ENCODE measurements at places on chromosomes 6 and 20.

DNA sequence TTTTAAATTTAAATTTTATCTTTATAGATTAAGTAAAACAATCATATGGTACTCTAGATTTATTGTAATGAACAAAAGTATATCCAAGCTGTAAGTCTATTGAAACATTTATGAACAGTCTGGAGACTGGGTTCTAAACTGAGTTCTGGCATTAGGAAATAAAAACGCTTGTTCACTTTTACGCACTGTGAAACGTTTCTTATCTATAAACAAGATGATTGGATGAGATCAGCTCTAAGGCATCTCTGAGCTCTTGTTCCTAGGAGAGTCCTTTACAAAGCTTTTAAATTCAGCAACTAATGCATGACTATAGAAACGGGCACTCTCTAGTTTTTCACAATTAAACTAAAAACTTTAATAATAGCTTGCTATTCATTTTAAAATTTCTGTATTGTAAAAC is 6.8 kb downstream of the HUS1B start:
- no peak for DNase-seq

GRCh38 chr6:47080083-47080596 is 38.0 kb upstream of the ADGRF1 start:
- DNase-seq = no peak

DNA sequence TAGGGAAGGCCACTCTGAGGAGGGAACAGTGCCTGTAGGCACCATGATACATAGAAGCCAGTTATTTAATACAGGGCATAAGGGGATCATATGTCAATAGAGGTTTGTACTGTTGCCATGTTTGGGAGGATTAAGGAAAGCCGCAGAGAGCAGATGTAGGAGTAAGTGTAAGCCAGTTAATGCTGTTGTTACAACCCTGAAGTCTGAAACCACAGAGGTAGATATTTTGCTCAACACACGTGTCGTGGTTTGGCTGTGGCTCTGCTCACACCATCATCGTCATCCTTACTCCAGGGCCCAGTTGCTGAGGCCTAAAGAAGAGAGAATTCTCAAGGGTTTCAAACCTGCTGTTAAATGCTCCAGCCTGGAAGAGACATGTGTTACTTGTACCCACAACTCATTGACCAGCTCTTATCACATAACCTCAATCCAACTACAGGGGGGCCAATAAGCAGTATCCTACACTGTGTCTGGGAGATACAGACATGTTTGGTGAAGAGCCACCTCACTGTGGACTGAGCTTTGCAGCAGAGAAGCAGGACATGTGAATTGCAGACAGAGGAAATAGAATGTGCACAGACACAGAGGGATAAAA is 31.0 kb upstream of the PSMF1 start:
- DNase-seq = no peak

- no peak for DNase-seq
Measured at GRCh38 chr6:100913400-100914276, 32.5 kb upstream of the ASCC3 start.

All from hematopoietic multipotent progenitor cell treated with erythropoietin and hydrocortisone succinate and interleukin-3 and kit ligand, for 17 days (in vitro differentiated cells).